ENCODE measurements at places on chromosomes 2 and 18.

DNA sequence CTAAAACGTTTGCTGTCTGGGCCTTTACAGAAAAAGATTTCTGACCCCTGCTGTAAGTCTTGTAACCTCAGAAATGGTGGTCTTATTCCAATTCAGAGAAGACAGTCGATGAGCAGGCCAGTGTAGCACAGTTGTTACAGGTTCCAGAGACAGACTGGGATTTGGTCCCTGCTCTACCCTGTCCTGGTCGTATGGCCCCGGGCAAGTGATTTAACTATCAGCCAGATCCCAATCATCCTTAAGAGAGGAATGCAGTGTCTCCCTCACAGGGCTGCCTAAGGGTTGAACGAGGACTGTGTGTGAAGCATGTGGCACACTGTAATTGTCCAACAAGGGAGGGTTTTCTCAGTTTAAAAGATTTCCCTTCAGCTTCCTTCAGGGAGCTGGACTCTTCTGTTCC is 47.2 kb downstream of the HK2 start:
- DNase-seq: no peak

DNA sequence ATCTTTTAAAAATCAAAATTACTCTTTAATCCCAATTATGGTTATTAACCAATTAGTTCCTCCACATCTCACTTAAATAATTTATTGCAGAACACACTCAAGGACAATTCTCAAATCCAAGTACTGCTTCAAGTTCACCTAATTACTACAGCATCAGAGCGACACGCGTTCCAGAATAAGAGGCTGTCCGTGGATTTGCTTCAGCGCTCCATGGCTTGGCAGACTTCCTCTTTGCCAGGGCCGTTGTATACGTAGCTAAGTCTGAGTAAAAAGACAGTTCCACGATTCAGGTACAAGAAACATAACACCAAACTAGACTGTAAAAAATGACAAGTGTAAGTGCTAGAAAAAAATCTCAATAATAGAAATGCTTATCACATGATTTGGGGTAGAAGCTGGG is 153.2 kb upstream of the MYT1L start:
- no peak for DNase-seq

DNA sequence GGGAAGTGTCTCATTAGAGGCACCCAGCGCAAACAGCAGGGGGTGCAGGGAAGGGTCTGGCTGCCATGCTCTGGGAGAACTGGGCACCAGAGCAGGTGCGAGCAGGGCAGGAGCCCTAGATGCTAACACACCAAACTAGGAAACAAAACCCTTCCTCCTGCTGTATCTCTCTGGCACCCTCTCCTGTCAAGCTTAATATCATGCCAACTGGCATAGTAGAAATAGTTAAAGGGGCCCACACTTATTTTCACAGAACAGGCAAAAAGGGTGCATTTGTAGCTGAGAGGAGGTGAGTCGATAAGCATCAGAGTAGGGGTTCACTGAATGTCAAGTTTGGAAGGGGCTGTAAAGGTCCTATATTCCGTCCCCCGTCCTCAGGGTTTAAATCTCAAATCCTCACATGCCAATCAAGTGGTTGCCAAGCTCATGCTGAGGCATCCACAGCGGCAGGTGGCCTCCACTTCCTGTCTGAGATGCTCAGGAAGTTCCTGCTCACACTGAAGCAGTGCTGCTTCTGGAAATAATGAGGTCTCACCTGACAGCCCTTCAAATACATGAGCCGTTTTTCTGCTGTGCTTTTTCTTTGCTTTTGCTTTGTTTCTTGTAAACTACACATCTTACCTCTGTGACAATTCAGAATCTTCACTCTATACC is 14.9 kb upstream of the ACKR3 start:
- DNase-seq: no peak

DNA sequence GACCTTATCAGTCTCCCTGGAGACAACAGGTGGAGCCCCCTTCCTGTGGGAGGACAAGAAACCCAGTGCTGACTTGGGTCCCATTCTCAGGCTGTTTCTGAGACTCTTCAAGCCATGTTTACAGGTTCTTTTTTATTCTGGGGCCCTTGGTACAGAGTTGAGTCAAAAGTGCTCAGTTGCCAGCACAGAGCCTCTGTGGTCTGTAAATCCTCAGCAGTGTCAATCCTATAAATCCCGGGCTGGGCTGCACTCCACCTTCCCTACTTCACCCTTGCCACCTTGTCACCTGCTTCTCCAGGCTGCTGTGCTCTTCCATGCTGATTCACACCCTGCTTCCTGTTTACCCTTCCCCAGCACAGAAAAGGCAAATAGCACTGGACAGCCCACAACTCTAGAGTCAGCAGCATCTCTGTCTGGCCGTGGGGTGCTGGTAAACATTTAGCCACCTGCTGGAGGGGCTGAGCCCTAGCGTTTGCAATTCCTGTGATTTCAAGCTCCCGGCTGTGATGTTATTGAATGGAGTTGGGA is 74.7 kb downstream of the TNFRSF11A start:
- DNase-seq: no peak

GRCh38 chr18:64392202-64392601 is 243.3 kb upstream of the LINC00305 start:
- DNase-seq: no peak

DNA sequence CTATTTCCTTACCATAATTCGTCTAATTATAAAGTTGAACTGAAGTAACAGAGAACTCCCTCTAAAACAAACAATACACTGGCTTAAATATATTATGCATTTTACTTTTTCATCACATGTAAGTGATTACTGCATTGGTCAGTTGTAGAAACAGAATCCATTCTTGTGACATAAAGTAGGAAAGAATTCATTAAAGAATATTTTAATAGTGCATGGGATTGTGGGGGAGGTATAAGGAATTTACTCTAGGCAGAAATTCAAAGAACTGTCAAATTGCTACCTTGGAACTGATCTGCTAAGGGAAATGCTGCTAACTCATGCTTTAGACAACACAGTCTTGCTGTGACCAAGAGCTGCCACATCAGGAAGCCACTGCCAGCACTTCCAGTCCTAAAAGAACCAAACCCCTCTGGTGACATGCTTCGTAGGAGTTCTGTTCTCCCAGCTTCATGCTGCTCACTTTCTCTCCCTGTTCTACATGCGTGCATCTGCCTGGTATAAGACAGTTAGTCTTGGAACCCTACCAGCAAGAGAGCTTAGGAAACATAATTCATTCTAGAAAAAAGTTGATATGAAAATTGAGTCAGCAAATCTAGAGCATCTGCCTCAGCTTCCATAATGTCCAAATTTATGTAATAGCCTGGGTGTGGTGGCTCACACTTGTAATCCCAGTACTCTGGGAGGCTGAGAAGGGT is 1137.6 kb upstream of the NXPH2 start:
- DNase-seq: peak; percentile 43

DNA sequence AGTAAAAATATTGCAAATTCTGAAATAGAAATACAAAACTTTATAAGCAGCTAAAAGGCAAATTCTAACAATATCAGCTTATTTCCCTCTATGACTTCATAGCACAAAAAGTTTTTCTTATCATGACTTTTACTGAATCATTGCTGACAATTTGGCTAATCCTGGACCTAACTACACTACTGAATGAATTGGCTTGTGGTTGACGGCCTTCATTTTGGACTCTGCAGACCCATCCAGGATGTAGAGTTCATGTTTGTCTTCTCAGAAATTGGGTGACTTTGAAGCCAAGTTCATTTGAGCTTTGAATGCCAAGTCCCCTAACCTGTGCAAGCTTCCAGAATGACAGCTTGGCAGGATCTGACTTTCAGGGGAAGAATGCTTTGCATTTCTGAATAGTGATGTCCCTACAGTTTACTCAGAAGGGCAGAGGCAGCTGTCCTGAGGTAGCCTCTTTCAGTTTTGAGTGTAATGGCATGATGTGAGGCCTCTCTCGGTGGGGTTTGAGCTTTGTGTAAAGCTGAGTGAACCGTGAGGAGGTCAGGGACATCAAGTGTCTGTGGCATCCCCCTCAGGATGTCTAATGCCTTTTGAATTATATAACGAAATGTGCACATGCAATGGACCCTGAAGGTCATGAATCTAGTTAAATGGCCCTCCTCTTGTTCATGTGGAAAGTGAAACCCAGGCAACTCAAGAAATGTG is 48.0 kb downstream of the EFEMP1 start:
- peak; percentile 92 for DNase-seq

- DNase-seq: peak; percentile 85
These were observed at the start of gene ANTXR1 for GRCh38 chr2:69013142-69013839. Gene ANTXR1, plus strand, starts transcription at chr2:69013179. Its CDS starts 321 bp downstream, at chr2:69013500.

GRCh38 chr2:25009954-25010353 is 31.9 kb upstream of the EFR3B start:
- DNase-seq: no peak

DNA sequence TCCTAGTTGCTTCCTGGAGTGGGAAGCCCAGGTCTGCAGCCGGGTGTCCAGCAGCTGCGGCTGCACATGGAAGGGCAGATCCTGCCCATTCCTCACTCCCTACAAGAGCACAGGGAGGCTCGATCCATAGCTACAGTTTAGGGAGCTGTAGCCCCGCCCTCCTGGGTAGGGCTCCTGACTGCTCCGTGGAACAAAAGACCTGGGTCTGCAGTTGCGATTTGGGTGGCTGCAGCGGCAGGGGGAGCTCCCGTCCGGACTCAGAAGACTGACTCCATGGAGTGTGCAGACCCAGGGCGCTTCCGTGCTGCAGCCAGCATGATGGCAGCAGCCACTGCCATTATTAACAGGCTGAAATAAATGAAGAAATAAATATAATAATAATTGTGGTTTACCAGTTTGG is 157.3 kb downstream of the CTNNA2 start:
- DNase-seq: no peak

DNA sequence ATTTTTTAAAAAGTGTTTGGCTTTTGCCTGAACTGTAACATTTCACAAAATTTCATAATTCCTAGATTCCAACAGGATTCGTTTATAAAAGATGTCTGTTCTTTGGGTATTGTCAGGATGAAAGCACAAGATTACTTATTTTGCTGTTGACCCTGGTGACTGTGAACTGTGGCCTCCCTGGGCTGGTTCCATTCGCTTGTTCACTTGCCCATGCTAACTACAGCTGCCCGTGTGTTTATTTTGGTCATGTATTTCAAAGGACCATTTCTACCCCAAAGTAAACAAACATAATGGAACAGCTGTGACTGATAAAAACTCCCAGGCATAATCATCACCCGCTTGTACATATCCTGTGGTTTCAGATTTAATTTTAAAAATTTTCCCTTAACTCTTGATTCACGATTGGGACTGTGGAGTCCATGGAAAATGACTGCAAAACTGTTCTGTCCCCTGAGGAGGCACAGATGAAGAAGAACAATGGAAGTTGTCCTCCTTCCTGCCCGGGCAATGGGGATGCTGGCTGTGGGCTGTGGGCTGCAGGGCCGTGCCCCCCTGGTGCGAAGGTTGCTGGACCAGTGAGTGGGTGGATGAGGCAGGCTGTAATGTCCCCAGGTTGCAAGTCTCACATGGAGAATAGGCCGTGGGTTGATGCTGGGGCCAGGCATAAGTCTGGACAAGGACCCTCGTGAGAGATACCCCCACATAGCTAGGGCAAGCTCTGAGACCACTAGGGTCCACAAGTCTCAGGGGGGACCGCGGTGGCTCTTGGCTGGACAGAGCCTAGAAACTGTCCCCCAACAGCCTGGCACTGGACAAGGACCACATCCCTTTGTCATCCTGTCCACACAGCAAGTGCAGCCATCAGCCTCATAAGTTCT is 28.9 kb upstream of the HDAC4 start:
- no peak for DNase-seq

GRCh38 chr2:209413311-209414014 is 10.4 kb upstream of the MAP2 start:
- no peak for DNase-seq

DNA sequence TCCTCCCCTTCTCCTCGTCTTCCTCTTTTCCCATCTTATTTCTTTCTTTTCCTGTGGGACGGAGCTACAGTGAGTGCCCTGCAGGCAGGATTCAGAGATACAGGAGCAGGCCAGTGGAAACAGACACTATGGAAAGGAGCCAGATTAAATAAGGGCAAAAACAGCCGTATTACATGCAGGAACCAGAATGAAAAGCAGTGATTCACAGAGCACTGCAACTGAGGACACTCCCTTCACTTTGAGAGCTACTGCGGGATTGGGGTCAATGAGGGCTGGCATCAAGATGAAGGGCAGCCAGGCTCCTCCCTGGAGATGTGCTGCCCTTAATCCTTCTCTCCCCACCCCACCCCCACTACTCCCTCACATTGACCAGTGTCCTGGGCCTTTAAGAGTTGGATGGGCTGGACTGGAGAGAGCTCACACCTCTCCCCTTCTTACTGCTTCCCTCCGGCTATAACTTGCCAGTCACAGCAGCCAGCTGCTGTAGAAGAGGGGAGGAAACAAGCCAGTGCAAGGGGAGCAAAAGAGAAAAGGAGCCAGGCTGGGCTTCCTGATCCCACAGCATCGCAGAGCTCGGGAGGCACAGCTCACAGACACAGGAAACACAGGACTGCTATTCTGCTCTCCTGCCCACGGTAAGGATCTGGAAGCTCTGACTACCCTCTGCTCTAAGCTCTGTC is at the start of gene PLCD4:
Gene PLCD4 (plus strand): TSS at position 464 of the 680 bp plus-strand sequence. CDS start 7,841 bp downstream, outside the sequence.
- peak; percentile 83 for DNase-seq

GRCh38 chr2:47221946-47222345 is 66.8 kb upstream of the STPG4 start:
- peak; percentile 49 for DNase-seq

DNA sequence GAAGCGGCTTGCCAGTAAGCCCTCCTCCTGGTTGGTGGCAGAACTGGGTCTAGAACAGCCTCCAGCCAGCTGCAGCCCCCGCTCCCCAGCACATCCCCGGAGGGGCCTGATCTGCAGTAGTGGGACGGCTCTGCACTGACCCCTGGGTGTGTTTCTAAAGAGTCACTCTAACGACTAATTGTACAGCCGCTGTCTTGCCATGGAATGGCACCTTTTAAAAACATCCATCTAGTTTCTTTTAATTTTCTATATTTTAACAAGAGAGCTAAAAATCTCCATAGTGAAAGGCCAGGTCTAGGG is 82.0 kb downstream of the MTCL1 start:
- no peak for DNase-seq

DNA sequence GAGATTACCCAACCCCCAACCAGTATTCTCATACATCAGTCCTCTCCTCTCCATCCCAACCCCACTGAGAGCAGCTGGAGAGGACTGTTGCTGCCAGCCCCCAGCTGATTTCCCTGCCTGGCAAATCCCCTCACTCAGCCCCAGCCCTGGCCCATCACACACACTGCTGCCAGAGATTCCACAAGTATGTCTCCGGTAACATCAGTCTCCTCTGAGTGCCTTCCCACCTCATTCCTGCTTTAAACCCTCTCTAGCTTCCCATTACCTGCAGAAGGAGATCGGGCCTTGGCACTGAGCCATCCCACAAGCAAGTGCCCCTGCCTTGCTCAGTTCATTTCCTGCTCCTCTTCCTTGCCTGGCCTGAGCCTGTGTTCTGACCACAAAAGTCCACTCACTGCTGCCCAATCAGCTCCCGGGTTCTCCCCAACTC is 50.6 kb upstream of the ZFP36L2 start:
- DNase-seq: peak; percentile 49

Measured in fibroblast of lung (primary cell).